ENCODE measurements at places on chromosomes 1 and 21. TPM values are rescaled to one million over a fixed set of nuclear protein-coding genes. Genes with fewer than 3 reads are reported as not detected.

DNA sequence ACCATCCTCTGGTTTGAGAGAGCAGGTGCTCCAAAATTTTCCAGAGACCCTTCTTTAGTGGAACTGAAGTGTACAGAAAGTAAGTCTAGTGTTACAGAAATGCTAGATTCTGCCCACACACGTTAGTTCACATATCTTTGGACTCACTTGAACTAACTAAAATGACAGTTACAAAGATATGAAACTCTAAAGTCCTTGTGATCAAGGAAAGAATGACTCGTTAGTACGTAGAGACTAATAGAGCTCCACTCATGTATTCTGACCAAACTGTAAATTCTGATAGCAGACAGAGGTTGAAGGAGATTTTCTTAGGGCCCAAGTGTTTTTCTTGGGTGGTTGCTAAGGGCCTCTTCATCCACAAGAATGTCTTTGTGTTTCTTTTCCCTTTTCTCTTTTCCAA is 491.5 kb upstream of the B3GALT2 start:
- no peak for DNase-seq

DNA sequence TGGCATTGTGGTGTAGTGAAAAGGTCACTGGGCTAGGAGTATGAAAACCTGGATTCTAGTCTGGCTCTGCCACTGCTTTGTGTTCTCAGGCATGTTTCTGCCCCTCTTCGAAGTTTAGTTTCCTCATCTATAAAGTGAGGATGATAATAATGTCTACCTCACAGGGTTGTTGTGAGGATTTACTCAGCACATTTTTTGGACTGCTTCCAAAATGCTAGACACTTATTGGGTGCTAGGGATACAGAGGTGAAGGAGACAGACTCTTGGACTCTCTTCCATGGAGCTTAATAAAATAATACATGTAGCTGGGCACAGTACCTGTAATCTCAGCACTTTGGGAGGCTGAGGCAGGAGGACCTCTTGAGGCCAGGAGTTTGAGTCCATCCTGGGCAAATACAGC is 3.6 kb downstream of the KIF2C start:
- no peak for DNase-seq

DNA sequence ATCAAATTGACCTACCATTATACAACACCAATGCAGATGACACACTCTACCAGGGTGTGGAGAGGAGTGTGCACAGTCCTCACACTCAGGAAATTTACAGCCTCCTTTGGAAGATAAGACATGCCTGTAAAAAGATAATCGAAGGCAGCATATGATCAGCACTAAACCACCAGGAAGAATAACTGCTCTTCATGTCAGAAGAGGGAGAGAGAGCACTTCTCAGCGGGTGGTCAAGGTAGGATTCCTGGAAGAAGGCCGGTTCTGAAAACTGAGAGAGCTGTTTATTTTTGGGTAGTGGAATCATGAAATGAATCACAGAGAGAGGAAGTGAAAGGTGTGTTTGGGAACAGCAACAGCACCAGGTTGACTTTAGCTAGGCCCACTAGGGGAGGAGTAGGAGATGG is 14.0 kb upstream of the ZNF697 start:
- no peak for DNase-seq

The MAP3K7CL gene
- 0.34 TPM for total RNA-seq

The PRMT2 gene
- total RNA-seq = 80.0 TPM

The OXCT2 gene
- 0.22 TPM for total RNA-seq

All from mesothelial cell of epicardium (in vitro differentiated cells).